Cerebellar nuclear complex (tissue), 1 donor: ENCODE measurements at places on chromosomes 6 and 20.

DNA sequence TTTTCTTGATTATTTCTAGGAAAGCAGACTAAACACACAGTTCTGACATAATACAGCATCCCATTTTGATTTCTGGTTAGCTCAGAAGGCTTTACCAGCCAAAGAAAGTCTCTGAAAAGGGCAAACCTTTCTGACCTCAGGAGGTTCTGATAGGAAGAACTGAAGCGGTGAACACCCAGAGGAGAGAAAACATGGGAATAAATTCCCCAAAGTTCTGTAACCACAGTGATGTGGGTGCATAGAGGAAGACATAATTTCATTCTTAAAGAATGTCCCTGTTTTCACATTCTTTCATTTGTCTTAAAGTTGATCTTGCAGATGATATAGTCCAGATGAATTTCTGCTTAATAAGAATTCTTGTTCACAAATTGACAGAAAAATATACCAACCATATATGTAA, 60.3 kb downstream of the RSPO3 start:
- no peak for DNase-seq

- DNase-seq: no peak
These were observed 93.0 kb upstream of the DOK5 start for GRCh38 chr20:54382419-54382818.

- DNase-seq: no peak
These were observed 128.2 kb downstream of the EDN3 start for GRCh38 chr20:59428441-59429205.

- no peak for DNase-seq
These were observed 29.3 kb upstream of the IGF2R start for GRCh38 chr6:159939591-159940016.
